H4 (cell line): ENCODE measurements at places on chromosomes 6 and 20.

DNA sequence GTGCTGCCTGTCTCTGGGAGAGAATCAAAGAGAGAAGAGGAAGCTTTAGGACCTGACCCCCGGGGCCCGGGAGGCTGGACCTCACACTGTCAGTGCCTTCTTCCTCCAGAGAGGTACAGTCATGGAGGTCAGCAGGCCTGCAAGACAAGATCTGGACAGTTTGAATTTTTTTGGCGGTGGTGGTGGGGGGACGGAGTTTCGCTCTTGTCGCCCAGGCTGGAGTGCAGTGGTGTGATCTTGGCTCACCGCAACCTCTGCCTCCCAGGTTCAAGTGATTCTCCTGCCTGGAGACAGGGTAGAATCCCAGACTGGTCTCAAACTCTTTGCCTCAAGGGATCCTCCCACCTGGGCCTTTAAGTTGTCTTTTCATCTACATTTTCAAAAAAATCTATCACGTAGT, 34.4 kb downstream of the NR2E1 start:
- no peak for DNase-seq

DNA sequence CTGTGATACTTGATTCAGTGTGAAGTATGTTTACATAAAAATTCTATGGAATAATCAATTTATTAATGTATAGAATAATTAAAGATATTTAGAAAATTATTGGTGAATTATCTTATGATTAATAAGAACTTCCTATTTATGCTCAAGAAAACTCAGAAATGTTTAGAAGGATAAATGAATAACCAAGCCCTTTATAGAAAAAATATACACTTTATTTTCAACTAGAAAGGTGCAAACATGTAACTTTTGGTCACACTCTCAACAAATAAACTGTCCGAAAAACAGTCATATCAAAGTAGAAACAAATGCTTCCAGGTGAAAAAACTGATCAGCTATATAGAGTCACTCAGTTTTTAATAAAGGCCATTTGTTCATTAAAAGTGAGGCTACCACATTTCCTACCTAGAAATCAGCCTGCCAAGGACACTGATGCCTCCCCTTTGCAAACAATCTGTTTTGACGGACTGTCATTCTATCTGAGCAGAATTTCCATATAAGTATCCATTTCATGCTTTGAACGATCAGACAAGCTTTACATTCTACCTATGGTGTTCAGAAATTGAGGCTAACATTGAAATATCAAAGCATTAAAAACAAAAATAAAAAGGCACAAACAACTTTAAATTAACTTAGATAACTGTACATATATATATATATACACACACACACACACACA, 3.0 kb downstream of the CCN2 start:
- DNase-seq: no peak

DNA sequence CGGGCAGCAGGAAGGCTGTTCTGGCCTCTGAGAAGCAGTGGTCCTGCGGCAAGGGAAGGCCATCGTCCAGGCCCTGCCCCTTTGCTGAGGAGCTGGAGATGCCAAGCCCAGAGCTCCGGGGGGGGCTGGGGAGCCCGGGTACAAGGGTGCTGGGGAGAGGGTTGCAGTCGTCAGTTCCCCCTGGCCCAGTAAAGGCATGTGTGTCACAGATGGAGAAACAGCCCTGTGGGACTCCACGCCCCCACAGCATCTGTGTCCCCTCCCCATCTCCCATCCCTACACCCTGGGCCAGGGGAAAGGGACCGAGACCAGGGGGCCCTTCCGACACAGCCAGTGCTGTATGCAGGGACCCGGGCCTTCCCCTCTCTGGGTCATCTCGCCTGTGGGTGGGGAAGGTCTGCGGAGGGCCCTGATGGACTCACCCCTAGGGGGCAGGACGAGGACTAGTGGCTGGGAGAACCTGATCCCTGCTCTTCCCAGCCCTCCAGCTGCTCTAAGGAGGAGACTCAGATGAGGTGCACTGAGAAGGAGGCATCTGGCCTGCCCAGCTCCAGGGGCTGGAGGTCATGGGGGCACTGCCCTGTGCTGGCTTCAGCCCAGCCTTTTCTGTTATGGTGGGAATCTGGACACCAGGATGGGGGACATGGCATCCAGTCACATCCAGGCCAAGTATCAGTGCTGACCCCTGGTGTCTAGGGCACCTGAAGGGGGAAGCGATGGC, 609 bp downstream of the MYL9 start:
- no peak for DNase-seq

DNA sequence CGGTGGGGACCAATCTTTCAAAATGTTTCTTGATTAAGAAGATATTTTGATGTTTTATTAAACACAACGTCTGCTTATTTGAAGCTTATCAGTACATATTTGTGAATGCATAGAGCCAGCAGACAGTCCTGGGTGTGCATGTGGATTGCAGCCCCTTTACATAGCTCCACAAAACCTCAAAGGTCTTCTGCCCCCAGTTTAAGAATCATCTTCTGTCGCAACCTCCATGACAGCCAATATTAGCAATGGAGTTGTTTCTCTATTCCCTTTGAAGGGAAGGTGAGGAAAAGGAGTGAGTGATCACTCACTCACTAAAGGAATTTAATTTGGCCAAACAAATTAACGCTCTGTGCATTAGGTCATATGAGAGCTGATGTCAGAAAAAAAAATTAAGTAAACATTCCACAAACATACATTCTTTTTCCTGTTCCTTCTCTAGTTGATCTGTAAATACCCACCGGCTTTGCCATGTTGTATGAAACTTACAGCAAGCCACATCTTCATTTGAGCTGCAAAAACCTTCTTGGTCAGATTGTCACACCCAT, 152.9 kb downstream of the SIM1 start:
- DNase-seq: no peak

- peak; percentile 7 for DNase-seq
These were observed 24.9 kb upstream of the SLC2A12 start for GRCh38 chr6:134077301-134077700.

GRCh38 chr6:165686596-165687365, 23.7 kb upstream of the PDE10A start:
- DNase-seq: no peak

- no peak for DNase-seq
These were observed 646.5 kb downstream of the TENT5A start for GRCh38 chr6:81105998-81106397.

- DNase-seq: peak; percentile 82
These were observed at the start of gene BCL2L1 for GRCh38 chr20:31722257-31723068. Gene BCL2L1, minus strand, starts transcription at chr20:31722868. Its CDS starts 650 bp downstream, at chr20:31722218.

DNA sequence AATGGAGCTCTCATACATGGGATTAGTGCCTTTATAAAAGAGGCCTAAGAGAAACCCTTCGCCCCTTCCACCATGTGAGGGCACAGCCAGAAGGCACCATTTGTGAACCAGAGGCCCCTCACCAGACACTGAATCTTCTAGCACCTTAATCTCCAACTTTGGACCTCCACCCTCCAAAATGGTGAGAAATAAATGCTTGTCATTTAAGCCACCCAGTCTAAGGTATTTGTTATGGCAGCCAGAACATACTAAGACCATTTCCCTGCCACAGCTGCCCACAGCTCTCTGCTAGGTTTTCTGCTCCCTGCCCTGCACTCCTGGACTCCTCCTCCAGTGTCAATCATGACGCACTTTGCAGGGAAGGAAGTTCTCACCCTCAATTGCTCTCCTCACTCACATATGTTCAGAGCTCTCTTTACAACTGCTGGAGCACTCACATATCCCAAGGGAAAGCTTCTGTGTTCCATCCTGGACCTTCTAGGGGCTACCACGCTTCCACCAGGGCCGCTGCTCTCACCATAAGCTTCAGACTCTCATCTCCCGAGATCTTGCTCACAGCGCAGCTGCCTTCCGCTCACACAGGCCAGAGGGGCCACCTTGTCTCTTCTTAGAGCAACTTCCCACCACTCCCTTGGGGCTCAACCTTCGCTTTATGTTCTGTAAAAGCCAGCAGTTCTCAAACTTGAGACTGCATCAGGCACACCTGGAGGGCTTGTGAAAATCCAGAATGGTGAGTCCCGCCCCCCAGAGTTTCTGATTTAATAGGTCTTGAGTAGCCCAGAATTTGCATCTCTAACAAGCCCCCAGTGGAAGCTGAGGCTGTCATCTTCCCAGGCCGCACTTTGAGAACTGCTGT, 1.6 kb upstream of the LY86 start:
- DNase-seq: no peak

DNA sequence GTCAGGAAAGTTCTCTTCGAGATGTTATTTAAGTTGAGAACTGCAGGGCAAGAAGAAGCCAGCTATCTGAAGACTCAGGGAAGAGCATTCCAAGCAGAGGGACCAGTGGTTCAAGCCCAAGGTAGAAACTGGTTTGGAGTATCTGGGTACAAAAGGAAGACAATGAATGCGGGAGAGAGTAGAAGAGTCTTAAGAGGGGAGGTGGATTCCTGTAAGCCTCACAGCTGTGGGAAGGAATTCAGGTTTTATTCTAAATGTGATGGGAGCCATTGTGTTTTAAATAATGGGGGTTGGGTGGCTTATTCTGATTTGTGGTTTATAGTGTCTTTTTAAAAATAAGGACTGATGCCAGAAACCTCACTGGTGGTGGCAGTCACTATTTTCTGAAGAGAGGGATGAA, 37.6 kb upstream of the TENT5A start:
- DNase-seq: no peak

GRCh38 chr6:89974834-89975233, 80.6 kb downstream of the GJA10 start:
- no peak for DNase-seq

- DNase-seq: peak; percentile 93
These were observed 227.6 kb upstream of the PRSS16 start for GRCh38 chr6:27019651-27020552.

DNA sequence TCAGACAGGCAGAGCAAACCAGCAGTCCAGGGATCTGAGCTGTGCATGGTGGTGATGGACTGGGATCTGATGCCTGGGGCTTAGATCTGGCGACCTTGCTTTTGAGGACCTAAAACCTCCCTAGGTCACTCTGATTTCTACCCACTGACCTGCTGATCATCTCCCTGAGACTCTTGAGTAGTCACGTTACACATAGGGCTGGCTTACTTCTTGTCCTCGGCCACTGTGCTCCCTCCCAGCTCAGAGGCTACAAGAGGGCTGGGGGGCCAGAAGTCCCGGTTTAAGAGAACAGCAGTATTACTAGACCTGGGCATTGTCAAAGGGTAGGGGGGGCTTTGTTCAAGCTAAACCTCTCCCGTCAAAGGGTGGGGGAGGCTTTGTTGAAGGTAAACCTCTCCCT, 5.5 kb downstream of the DYNLT1 start:
- DNase-seq: no peak

- no peak for DNase-seq
These were observed 45.0 kb upstream of the ZBTB24 start for GRCh38 chr6:109527989-109528388.

DNA sequence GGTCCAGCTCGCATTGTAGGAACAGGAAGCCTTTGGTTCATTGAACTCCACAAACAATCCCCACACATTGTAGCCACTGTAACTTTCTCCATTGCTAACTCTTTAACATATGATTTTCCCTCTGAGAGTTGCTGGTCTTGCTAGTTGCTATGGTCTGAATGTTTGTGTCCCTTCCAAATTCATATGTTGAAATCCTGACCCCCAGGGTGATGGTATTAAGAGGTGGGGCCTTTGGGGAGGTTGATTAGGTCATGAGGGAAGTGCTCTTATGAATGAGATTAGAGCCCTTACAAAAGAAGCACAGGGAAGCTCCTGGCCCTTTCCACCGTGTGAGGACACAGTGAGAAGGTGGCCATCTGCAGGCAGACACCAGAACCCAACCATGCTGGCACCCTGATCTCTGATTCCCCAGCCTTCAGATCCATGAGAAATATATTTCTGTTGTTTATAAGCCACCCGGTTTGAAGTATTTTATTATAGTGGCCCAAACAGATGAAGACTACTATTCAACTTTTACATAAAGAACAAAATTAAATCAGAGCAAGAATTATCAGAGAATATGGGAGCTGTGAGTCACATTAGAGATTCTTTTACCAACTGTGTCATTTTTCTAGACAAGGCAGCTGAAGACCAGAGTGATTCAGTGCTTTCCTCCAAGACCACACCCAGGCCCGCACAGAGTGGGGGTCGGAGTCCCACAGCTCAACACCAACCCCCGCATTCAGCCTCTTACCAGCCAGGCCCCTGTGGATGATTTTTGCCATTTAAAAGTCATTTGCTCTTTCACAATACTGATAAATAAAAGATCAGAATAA, 143.0 kb downstream of the SAMD5 start:
- no peak for DNase-seq

- DNase-seq: no peak
These were observed 368.5 kb upstream of the SPTLC3 start for GRCh38 chr20:12640251-12640650.

GRCh38 chr20:57783196-57783595, 73.4 kb upstream of the PMEPA1 start:
- no peak for DNase-seq

GRCh38 chr6:109738255-109738654, 47.2 kb downstream of the FIG4 start:
- DNase-seq: no peak

- DNase-seq: no peak
These were observed 47.5 kb downstream of the RIMS1 start for GRCh38 chr6:71933881-71934280.

DNA sequence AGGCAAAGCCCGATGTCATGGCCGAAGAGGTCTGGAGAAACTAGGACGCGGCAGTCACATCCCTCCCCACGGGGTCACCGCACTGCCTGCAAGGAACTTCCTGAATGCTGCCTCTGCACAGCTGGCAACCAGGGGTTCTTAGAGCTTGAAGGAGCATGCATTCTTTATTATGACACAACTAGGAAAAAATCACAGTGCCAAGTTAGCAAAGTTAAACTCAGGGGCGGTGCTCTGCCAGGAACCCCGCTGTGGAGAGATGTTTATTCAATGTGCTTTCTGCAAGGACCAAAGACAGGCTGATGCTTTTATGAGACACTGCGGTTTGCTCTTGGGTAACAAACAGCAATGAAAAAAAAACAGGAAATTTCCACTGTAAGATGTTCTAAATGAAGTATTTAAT, 287.3 kb upstream of the FOXQ1 start:
- DNase-seq: peak; percentile 96

DNA sequence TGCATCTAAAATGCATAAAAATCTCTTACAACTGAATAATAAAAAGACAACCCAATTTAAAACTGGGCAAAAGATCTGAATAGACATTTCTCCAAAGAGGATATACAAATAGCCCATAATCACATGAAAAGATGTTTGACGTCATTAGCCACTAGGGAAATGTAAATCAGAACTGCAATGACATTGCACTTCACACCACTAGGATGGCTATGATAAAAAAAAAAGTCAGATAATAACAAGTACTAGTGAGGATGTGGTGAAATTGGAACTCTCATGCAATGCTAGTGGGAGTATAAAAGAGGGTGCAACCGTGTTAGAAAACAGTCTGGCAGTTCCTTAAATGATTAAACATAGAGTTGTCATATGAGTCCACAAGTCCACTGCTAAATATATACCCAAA, 24.3 kb upstream of the TBX18 start:
- no peak for DNase-seq

DNA sequence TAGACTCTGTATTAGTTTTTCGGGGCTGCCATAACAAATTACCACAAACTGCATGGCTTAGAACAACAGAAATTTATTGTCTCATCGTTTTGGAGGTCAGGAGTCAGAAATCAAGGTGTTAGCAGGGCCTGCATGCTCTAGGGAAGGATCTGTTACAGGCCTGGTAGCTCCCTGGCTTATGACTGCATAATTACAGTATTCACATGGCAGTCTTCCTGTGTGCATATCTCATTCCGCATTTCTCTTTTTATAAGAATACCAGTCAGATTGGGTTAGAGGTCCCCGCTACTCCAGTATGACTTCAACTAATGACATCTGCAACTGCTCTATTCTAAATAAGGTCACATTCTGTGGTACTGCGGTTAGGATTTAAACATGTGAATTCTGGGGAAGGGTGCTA, 59.3 kb upstream of the SLC2A12 start:
- DNase-seq: no peak
